NCI-H526 treated with DMSO at 0.1 percent for 48 hours (cell line): ENCODE measurements at places on chromosomes 13 and 19.

DNA sequence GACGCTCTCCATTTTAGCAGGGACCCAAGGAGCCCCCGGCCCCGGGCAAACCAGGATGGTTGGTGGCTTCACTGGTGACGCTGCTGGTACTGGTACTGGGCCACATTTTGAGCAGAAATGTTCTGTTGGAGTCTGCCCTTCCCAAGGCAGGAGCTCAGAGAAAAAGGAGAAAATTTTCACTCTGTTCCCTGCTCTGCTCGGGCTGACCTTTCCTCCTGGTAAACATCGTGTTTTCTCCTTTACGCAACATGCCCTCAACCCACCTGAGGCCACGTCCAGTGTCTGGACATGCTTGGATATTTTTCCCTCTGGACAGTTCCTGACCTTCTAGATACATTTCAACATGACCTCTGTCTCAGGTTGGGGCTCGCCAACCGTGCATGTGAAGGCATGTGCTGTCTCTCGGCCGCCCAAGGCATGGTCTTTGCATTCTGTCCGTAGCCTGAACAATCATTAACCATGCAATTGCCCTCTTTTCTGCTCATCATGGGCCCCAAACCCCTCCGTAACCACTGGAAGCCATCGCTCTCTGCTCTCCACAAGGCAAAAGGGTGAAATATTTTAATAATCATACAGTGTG is 115.2 kb upstream of the PEG3 start:
- DNase-seq: no peak

GRCh38 chr13:66530158-66530557 is 700.0 kb downstream of the PCDH9 start:
- DNase-seq: no peak

DNA sequence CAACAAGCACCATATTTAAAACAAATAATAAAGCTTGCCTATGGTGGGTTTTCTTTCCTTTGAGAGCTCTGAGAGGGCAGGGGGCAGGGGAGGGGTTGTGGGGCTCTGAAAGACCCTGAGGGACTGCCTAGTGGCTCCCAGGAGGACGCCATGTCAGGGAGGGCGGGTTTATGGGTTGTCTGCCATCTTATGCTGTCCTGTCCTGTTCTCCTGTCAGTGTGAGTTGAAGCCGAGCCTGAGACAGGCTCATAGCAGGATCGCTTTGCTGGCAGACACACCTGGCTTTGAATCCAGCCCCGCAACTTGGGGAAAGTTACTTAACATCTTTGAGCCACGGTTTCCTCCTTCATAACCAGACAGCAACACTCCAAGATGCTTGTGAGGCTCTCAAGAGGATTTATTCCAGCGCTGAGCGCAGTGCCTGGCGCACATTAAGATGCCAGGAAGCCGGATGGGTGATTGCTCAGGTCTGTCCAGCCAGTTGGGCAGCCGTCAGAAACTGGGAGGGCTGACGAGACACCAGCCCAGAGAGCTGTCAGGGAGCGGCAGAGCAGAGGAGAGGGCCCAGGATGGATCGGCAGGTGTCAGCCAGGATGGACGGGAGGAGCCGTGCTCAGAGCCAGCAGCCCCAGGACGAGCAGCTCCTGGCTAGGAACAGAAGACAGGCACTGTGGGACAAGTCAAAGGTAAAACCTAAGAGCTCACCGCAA is 36.8 kb upstream of the C1QTNF9 start:
- DNase-seq: no peak

DNA sequence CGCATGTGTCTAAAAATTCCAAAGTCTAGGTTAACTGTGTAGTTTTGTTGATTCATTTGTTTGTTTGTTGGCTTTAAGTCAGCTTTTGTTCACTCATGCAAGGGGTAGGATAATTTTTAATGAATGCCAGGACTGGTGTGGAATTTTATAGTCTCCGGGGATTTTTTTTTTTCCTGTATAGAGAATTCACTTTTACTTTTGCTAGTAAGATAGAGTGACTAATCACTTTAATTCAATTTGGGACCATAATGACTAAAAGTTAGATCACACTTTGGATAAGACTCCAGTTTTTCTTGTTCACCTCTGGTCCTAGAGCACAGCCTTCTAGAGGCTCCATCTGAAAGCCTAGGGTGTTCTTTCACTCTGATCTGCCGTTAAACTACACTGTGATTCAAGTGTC is 1690.0 kb downstream of the PCDH9 start:
- no peak for DNase-seq

- DNase-seq: peak; percentile 27
Observed at GRCh38 chr13:113765564-113765910, 6.5 kb downstream of the TMEM255B start.
